ENCODE measurements at places on chromosomes 12 and 14.

- no peak for DNase-seq
These were observed 48.4 kb downstream of the FNTB start for GRCh38 chr14:65035049-65035448.

DNA sequence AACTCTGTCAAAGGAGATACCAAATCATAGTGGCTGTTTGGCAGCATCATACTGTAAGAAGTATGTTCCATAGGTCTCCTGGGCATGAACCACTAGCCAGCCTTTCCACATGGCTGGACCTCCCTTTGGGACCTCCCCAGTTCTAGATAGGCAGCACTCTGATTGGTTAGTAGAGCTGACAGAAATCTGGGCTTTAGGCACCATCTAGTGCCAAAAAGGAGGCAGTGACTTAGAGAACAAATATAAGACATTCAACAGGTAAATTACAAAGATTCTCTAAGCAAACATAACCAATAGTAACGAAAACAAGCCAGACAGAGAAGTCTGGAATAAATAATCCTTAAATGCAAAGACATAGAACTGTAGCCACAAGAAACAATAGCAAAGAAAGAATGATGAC is 148.0 kb upstream of the PDE3A start:
- no peak for DNase-seq

- no peak for DNase-seq
These were observed 6.7 kb upstream of the FZD10 start for GRCh38 chr12:130155416-130156073.

GRCh38 chr12:1226951-1227350 is 235.9 kb downstream of the ERC1 start:
- DNase-seq = no peak

DNA sequence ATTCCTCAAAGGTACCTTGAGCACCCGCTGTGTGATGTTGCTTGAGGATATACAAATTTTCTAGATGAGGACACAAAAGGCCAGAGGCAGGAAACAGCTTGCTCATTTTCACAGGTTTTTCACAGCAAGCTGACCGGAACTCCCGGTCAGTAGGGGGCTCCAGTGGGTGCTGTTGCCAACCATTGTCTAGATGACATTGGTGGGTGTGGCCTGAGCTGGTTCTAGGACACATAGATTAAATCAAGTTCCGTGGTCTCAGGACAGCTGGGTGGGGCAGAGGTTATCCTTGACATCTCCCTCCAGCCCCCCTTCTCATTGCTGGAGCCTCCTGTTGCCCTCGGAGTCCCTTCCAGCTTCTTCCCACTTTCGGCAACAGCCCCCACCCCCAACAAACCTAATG is 153.6 kb upstream of the FKBP4 start:
- DNase-seq = no peak

GRCh38 chr12:131135311-131135785 is 181.6 kb downstream of the ADGRD1 start:
- DNase-seq = no peak

DNA sequence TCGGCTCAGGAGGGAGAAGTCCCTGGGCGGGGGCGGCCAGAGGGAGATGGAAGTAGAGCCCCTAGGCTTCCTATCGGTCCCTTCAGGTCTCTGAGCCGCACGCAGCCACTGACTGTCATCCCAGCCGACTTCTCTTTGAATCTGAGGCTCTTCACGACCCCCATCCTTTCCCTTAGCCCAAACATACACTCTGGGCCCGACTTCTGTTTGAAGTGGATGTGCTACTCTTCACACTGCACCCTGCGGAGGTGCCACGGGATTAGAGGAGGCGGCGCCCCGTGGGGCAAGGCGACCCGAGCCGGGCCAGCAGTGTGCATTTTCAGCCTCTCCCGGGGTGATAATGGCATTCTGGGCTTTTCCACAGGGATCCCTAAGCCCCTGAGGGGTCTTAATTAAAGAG is 6.0 kb upstream of the DACT1 start:
- no peak for DNase-seq

- no peak for DNase-seq
These were observed 155.5 kb upstream of the CCND2 start for GRCh38 chr12:4118017-4118510.

DNA sequence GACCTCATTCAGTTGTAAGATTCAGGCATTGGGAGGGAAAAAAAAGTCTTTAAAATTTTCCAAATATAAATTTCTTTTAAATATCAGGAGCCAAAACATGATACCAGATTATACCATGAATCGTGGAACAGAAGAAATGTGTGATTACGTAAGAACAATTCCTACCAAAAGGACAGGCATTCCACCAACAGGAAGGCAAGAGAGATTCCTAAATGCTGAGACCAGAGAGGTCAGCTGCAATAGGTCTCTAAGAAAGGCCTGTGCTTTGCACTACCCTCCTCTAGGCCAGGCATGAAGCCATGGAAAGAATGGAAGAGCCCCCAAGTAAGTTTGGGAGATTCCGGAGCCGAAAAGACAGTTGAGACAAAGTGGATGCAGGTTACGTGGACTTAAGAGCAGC is 83.7 kb downstream of the PTGER2 start:
- no peak for DNase-seq

DNA sequence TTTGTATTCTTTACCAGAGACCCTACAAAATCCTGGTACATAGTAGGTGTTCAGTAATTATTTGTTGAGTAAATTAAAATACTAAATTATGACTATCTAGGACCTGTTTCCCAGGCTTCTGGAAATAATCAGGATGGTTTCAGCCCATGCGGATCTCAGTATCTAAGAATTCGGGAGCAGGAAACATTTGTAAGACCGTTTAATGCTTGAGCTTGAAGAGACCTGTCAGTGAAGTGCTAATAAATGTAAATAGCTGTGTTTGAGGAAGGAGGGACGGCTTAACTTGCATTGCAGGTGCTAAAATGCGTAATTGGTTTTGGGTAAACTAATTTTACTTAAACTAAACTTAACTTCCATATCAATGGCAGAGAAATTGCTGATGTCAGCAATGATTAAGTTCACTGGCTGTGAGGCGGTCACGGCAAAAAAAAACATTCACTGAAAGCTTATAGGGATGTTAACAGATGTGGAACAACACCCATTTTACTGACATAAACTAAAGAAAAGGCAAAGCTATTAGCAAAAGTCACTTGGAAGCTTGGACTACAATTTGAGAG is 28.6 kb upstream of the AEBP2 start:
- DNase-seq = no peak

DNA sequence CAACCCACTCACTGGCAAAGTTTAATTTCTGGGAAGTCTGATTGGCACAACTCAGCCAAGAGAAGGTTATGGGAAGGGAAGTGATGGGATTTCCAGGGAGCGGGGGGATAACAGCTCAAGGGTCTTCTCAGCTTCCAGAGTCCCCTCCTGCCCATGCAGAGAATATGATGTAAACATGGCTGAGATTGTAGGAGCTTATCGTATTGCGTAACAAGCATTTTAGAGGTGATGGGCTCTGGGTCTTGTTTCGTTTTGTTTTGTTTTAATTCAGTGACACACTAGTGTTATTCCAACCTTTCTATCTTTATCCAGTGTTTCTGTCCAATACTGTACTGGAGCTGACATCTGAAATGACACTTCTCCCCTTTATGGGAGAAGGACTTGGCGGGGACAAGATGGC is 762.1 kb upstream of the TMEM132C start:
- DNase-seq = no peak

- no peak for DNase-seq
These were observed 160.8 kb upstream of the TMPO start for GRCh38 chr12:98354520-98355035.

DNA sequence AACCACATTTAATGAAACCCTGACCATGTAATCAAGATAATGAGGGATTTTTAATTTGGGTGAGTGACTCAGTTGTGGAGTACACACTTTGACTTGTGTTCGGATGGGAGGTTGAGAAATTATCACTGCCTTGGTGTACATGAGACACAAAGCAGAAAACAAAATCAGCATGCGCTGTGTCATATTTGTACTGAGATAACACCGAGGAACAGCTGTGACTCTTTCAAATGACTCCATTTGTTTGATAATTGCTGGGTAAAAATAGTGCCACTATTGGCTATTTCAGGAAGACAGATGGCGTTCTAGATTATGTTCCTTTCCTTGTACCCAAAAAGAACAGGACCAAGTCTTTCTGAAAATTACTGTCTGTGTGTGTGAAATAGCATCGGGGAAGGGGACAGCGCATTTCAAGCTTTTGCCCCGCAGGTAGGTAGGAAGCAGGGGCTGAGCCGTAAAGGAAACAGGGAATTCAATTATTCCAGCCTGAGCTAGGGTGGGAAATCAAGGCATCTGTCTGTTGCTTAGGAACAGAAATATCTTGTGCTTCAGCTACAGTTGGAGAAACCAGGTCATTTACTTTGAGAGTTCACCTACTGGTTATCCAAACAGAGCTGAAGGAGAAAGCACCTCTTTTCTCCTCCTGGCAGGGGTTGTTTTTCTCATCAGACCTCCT is 114.3 kb downstream of the SNAPC1 start:
- no peak for DNase-seq

DNA sequence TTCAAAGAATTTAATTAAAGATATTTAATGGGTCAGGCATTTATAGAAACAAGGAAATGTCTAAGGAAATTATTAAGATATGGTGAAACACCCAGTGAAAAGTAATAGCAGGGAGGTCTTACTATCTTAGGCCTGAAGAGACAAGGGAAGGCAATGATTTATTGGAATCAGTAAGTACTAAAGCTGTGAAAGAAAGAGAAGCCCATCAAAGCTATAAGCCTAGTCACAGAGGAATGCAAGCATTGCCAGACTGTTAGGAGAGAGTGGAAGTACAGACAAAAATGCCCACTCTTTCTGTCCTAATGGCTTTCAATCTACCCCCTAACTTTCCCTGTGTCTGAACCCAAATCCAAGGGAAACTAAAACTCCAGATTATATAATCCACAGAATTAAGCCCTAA is 69.2 kb upstream of the PIK3C2G start:
- no peak for DNase-seq

GRCh38 chr14:98010784-98011183 is 1213.6 kb downstream of the VRK1 start:
- no peak for DNase-seq

GRCh38 chr12:24398605-24399004 is 449.1 kb upstream of the SOX5 start:
- DNase-seq = no peak

DNA sequence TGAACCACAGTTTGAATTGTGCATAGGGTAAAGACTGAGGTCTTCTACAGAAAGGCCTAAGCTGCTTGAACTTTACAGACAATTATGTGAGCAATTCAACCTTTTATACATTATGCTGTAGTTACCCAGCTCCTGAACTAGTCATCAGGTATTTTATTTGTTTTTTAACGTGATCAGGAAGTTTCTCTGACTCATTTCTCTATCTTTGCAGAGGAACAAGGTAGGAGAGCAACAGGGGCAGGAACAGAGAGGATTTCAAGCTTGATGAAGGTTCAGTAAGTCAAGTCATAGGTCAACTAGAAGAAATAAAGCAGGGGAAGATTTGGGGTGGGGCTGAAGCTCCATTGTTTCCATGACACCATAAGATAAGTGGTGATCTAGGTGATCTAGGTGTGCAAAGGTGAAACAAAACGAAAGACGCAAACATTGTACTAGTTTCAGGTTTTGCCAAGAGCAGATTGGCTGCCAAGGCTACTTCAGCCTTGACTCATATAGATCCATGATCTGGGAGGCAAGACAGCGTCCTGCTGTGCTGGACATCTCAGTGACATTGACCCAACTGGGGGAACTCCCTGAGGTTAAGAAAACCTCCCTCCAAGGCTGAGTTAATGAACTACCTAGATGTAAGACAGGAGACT is 198.1 kb downstream of the DAD1 start:
- DNase-seq = no peak

DNA sequence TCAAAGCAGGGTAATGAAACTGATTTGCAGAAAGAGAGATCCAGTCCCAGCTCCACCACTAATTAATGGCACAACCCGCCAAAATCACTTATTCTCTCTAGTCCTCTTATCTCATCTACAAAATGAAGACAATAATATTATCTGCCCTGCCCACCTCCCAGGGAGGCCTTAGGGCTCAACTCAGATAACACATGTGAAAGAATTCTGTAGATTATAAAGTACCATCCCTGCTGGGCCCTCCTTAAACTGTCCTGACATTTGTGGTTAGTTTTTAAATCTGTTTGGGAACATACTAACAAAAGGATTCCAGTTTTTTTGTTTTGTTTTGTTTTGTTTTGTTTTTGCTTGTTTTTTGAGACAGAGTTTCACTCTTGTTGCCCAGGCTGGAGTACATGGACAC is 7.3 kb downstream of the POMT2 start:
- no peak for DNase-seq

- no peak for DNase-seq
These were observed 345.7 kb downstream of the BMP4 start for GRCh38 chr14:53610947-53611346.

GRCh38 chr14:74867673-74868072 is 8.3 kb downstream of the PROX2 start:
- no peak for DNase-seq

DNA sequence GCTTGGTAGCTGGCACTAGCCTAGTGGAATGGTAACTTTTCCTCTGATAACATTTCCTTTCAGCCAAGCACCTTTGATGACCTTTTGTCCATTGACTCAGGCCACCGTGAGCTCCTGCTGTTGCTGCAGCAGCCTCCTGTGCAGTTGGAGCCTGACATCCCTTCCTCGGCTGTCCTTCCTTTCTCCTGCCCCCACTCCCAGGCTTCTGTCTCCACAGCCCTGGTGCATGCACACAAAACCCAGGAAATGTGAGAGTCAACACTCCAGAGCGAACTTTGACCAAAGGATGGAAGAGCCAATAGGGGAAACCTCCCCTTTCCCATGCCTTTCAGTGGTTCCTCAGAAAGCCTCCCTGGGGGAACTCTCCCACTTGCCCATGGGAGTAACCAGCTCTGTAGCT is 115.0 kb downstream of the TMEM260 start:
- DNase-seq = no peak

DNA sequence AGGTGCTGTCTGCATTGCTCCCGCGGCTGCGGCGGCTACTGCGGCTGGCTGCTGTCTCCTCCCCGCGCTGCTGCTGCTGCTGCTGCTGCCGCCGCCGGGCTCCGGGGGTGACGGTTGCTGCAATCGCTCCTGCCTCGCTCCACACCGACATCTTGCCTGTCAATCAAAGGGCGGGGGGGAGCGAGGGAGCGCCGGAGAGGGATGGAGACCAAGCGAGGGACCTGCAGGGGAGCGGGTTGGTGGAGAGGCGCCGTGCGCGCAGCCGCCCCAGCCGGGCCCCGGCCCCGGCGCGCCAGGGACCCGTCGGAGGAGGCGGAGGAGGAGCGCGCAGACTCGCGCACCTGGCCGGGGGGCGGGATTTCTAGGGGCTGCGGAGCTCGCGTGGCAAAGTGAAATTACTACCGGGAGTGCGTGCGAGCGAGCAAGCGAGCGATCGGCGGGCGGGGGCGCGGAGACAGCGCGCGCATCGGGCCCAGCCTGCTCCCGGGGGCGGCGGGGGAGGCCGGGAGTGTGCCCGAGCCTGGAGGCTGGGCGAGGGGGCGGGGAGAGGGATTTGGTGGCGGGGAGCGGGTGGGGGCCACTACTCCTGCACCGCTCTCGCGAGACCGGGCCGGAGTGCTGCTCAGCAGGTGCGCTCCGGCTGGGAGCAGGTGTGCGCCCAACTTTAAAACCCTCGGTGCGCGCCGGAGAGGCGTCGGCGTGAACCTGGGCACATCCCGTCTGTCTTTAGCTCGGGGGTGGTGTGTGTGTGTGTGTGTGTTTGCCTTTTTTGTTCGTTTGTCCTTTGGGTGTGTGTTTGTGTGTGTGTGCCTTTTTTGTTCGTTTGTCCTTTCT is at the start of gene KSR2:
TSS of gene KSR2 (minus strand) at position 165 of the 834 bp plus-strand sequence. CDS start 735 bp downstream, outside the sequence.
- peak; percentile 17 for DNase-seq

- DNase-seq = no peak
These were observed 3.4 kb upstream of the MYRFL start for GRCh38 chr12:69821456-69822159.

GRCh38 chr14:68544081-68544892 is 248.6 kb downstream of the ZFP36L1 start:
- peak; percentile 19 for DNase-seq

GRCh38 chr12:79186506-79186905 is 321.9 kb downstream of the SYT1 start:
- DNase-seq = no peak
